ENCODE measurements at places on chromosomes 1 and 21.

- DNase-seq, result peak; percentile 29
These were observed 812 bp downstream of the CACHD1 start for GRCh38 chr1:64470665-64471217.

GRCh38 chr21:32978331-32979270 is 47.1 kb upstream of the OLIG2 start:
- no peak for DNase-seq

- DNase-seq, result peak; percentile 73
These were observed at the start of gene KLHL17 for GRCh38 chr1:960363-961131. Gene KLHL17 (plus strand): TSS chr1:960584. CDS start chr1:960694, 110 bp downstream.

DNA sequence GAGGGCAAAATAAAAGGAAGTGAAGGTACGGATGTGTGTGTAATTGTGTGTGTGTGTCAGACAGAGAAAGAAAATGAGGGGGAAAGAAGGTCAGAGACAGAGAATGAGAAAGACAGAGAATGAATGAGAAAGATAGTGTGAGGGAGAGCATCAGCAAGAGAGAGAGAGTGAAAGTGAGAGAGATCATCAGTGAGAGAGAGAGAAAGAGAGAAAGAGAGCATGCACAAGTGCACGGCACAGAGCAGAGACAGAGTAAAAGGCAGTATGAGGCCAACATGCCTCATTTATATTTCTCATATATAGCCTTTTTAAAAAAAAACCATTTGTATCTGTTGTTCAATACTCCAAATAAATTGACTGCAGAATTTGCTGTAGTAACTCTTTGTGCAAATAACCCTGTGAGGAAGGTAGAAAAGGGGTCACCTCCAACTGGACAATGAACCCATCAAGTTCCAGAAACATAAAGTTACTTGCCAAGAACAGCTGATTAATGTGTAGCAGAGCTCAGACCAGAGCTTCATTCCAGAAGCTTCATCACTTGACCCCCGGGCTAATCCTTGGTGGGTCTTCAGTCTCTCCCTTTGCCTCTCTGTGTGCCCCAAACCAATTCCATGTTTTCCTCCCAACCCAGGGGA is 1.2 kb downstream of the HSD3B2 start:
- DNase-seq, result no peak

DNA sequence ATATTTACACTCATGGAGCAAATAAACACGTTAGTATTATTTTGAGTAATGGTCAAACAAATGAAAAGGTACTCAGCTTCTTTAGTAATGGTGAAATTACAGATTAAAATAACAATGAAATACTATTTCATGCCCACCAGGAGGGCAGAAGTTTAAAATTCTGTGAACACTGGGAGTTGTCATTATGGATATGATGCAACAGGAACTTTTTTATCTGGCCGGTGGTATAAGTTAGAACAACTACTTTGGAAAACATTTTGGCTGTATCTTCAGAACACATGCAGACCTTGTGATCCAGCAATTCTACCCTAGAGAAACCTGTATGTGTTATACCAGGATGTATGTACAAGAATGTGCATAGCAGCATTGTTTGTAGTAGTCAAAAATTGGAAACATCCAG is 23.2 kb upstream of the PPP1R8 start:
- no peak for DNase-seq

DNA sequence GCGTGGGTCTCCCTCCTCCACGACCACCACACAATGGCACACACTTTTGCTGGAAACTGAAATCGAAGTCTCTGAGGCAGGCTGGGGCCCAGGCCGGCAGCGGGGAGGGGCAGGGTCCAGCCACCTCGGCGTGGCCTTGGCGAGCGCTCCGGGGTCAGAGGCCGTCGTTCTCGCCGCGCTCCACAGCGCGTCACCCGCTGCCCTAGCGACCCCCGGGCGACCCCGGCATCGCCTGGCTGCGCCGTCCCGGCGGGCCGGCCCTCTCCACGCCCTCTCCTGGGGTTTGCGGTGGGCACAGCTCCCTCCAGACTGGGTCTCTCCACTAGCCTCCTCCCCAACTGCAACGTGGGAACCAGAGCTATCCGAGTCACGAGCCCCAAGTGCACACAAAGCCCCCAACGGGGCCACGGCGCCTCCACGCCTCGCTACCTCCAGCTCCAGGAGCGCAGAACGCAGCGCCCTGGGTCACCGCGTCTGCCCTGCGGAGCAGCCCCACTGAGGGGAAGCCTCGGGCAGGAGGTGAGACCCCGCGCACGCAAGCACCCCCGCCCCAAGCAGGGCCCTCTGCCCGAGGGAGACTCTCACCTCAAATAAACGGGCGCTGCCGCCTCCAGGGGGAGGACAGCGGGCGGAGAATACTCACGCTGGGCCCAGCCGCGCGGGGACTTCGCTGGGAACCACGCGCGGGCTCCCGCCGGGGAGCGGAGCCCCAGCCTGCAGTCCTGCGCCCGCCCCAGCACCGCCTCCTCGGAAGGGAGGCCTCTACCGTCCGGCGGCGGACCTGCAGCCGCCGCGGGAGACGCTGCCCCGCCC is 134.0 kb upstream of the BARHL2 start:
- DNase-seq, result peak; percentile 75

- no peak for DNase-seq
These were observed 27.8 kb downstream of the FOXD2 start for GRCh38 chr1:47465605-47466004.

Data from kidney tubule cell (primary cell).